Foreskin keratinocyte (primary cell): ENCODE measurements at places on chromosomes 1 and 21. TPM values are rescaled to one million over a fixed set of nuclear protein-coding genes. Genes with fewer than 3 reads are reported as not detected.
A peak's percentile ranks its signal among the peaks of the same experiment; 100 is the strongest.

The TNFRSF14 gene
- 16.4 and 18.0 TPM in 2 replicates for polyA plus RNA-seq

DNA sequence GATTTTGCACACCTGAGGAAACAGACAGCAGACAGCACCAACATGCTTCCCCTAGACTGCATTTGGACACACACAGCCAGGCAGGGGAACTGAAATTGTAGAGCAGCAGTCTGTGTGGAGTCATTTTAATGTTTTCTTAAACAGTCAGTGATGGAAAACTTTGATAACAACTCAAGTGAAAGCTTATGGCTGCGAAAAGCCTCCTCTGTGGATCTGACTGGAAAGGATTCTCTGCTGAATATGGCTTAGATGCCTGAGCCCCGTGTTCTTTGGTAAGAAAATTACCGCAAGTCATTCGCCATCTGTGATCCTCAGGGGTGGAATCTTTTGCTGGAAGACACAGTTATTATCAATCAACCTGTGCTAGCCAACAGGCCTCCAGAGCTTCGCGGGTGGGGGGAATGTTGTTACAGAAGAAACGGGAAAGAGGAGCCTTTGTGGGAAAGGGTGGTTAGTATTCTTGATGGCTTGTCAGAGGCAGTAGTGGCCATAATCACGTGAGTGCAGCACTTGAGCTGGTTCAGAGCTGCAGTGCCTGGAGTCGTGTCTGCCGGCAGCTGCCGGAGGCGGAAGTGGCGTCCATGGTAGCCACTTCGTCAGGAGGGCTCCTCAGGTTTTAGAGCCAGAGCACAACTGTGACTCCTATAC is 204.7 kb downstream of the ST6GALNAC3 start:
- DNase-seq: no peak

DNA sequence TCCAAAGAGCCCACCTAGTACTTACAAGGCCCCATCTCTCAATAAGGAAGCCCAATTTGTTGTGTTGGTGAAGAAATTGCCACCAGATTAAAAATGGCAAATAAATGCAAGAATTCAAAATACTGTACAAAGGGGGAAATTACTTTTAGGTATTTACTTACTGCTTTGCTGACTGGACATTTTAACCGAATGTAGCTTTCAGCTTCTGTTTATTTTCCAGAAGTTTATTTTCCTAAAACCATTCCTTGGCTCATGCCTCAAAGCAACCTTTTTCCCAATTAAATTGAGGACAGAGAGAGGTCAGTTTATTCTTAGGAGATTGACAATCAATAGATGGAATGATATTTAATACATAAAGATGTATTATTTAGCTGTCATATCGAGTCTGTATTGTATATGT is 47.6 kb upstream of the H6PD start:
- no peak for DNase-seq

The PPFIA4 gene
- polyA plus RNA-seq: 0.11 and 0.12 TPM in 2 replicates

DNA sequence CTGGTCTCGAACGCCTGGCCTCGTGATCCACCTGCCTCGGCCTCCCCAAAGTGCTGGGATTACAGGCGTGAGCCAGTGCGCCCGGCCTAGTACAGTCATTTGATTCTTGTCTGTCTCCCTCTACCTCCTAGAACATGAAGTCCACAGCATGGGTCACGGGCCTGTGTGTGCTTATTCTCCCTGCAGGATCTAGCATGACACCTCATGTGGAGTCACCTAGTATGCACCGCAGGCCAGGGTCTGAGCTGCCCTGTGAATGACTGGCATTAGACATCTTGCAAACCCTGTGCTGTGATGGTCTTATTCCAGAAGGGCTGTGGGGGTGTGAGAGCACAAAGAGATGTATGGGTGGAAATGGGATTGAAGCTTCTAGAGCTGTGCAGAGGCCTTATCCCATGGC is 133.2 kb downstream of the GALNT2 start:
- DNase-seq: no peak

DNA sequence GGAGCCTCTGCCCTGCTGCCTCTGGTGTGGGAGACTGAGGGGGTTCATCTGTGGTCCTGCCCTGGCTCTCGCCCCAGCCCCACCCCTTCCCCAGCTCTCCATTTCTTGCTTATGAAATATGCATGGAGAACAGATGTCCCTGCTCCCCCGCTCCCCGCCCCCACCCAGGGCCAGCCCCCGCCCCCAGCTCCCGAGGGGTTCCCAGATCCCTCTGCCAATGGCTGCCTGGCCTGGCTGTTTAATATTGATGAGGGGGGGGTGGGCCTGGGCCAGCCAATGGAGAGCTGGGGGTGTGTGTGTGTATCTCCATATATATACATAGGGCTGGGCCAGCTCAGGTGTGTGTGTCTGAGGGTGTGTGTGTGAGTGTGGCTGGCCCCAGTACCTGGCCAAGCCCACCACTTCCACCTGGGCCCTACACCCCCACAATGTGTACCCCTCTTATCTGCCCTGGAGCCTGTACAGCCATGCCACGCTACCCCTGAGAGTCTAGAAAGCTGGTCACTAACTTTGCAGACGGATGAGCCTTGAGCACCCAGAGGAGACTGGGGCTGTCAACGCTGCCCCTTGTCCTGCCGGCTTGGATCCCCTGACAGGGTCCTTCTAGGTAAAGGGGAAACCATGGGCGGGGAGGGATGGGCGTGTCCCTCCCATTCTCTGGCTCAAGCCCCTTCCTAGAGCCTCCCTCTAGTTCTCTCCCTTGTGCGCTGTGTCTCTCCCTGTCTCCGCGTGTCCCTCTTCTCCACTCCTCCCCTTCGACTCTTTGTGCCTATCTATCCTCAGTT is at the start of gene NHLH1:
TSS of gene NHLH1 (plus strand) at position 341 of the 785 bp plus-strand sequence. CDS start 3,661 bp downstream, outside the sequence.
- DNase-seq: no peak

- peak; percentile 77 for DNase-seq
Measured at GRCh38 chr1:156095906-156096508, 13.7 kb upstream of the MEX3A start.

- DNase-seq: no peak
Measured at GRCh38 chr1:71498542-71498941, 417.7 kb upstream of the ZRANB2 start.

- no peak for DNase-seq
Measured at GRCh38 chr1:37372302-37372701, 102.1 kb upstream of the ZC3H12A start.
